HEK293T (cell line): ENCODE measurements at places on chromosomes 6 and 20.

DNA sequence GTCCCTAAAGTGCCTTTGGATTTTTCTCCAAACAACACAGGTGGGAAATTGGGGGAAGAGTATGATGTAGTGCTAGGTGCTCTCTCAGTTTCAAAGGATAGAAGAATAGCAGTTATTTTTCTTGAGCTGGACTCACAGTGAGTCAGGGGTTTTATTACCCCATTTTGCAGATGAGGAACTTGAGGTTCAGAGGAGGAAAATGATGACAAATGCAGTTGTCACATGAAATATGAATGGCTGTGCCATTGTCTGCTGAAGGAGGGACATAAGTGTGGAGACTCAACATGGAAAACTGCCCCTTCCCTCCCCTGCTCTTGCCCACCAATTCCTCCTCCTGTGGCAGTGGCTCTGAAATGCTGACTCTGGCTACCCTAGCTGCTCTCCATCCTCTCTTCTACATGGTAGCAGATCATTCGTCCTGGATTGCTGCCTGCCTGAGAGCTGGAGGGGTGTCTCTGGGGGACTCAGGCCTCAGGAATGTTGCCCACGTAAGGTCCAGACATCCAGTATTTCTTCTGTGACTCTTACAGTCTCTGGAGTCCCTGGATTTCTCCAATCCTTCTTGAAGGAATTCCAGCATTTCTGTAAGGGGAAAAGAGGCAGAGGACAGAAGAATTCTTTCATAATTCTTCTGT, 37.6 kb upstream of the EPB41L1 start:
- no peak for DNase-seq

- DNase-seq = no peak
Observed at GRCh38 chr6:82015043-82015442, 232.5 kb downstream of the IBTK start.

DNA sequence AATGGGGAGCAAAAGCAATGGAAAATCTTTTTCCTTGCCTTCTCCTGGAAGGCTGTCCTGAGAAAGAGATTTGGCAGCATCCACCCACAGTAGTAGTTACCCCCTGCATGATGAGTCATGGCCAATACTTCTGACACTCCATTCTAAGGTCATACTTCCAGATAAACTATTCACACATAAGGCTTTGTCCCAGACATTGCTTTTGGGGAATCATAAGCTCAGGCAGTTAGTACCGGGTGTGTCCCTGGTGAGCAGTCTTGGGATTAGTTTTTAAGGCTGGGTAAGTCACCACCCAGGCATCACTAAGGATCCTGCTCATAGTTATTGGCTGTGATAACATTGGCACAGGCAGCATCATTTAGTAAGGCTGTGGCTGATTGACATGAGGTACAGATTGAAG, 160.6 kb upstream of the GGTLC1 start:
- no peak for DNase-seq

- peak; percentile 0 for DNase-seq
Observed at GRCh38 chr6:40387871-40388264, 199.3 kb downstream of the LRFN2 start.

GRCh38 chr6:134477991-134478635, 160.2 kb upstream of the SGK1 start:
- no peak for DNase-seq

DNA sequence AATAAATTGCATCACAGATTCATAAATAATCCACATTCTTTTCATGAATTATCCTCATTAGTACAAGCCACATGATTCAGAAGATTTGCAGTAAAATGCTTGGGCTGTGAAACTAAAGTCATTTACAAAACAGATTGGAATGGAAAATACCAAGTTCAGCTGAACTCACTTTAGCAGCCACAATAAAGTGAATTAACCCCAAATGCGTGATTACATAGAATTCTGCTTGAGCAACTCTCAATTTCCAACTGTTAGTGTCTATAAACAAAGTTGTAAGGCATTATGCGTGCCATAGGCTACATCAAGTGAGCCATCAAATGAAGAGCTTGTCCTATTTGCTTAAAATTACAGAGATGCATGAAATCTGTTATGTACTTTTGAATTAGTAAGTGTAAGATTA, 60.4 kb upstream of the GFRAL start:
- no peak for DNase-seq

DNA sequence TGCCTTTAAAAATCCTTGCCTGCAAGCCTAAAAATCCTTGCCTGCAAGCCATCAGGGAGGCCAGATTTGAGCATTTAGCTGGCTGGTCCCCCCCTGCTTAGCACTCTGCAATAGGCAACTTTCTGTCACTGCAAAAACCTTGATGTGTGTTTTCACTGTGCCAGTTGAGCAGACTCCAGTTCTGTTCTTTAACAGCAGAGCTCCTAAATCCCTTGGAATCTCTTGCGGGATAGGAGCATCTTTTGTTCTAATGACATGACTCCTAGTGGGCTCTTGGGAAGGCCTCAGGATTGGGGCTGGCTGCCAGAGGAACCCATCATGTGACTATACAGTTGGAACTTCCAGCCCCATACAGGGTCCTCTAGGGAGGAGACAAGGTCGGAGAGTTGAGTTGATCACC, 50.4 kb downstream of the FAM184A start:
- no peak for DNase-seq

DNA sequence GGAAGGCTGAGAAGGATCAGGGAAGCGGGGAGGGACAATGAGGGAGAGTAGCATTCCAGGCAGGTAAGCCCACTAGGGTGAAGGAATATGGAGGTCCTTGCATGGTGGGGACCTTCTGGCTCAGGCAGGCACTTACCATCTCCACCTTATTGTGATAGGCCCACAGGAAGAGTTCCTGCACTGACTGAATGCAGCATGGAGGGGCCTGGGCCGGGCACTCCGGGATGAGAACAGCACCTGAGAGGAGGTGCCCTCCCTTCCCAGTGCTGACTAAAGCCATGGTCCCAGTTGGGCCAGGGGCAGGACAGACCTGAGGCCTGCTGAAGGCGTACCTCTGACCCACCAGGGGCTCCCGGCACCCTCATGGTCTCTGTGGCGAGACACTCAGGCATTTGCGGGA, 392.7 kb downstream of the CDC5L start:
- no peak for DNase-seq

DNA sequence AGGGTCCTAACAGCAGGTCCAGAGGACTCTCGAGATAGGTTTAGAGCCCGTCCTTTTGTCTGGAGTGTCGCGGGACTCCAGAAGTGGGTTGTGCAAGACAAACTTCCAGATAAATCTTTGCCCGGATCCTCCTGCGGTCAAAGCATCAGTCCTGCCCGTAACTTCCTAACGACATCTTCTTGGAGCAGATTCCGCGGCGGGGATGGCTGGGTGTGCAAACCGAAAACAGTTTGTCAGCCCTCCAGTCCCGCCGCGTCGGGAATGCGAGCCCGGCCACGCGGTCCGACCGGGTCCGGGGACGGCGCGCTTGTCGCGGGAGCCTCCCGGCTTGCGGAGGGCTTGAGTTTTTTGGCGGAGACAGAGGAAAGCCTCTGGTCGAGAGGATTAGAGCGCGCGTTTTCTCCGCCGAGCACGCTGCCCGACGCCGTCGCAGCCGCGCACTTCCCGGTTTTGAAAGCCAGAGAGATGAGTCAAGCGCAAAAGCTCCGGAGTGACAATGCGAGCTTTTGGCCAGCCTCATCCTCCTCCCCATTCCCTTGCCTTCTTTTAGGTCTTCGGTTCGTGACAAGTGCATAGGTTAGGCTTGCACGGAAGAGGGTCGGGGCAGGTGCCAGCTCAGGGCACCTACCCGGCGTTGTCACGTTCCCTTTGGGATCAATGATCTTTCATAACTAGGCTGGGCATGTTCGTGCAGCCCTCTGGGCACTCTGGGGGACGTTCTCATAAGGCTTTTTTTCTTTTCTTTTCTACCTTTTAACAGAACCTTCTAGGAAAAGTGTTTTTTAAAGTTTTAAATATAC, 91.3 kb upstream of the PRDM1 start:
- DNase-seq = peak; percentile 38

- DNase-seq = no peak
Observed at GRCh38 chr20:38063911-38064530, 30.5 kb downstream of the RPRD1B start.

DNA sequence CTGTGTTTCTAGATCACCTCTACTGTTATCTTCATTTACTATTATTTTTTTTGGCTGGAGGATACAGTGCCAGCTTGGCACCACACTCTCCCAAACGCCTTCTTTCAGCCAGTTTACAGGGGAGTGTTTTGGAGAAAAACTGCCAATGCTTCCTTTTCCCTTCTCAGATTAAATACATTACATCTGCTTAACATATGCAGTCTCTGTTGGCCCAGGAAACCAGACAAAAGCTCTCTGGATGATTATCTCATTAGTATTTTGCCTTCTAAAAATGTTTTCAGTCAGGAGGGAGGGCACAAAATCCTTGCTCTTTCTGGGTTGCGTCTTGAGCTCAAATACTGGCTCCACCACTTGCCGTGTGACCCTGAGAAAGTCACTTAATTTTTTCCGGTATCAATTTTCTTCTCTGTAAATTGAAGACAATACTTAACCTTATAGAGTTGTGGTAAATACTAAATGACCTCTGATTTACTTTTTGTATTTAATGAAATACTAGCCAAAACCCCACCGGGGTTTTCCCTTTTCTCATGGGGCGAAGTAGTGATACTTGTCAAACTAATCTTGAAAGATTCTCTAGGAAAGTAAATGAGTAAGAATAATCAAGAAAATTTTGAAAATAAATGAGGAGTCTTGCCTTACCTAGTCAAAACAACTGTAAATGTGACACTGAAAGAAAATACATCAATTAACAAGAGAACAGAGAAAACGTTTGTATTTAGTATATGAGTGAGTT, 146.2 kb downstream of the MMS22L start:
- no peak for DNase-seq

DNA sequence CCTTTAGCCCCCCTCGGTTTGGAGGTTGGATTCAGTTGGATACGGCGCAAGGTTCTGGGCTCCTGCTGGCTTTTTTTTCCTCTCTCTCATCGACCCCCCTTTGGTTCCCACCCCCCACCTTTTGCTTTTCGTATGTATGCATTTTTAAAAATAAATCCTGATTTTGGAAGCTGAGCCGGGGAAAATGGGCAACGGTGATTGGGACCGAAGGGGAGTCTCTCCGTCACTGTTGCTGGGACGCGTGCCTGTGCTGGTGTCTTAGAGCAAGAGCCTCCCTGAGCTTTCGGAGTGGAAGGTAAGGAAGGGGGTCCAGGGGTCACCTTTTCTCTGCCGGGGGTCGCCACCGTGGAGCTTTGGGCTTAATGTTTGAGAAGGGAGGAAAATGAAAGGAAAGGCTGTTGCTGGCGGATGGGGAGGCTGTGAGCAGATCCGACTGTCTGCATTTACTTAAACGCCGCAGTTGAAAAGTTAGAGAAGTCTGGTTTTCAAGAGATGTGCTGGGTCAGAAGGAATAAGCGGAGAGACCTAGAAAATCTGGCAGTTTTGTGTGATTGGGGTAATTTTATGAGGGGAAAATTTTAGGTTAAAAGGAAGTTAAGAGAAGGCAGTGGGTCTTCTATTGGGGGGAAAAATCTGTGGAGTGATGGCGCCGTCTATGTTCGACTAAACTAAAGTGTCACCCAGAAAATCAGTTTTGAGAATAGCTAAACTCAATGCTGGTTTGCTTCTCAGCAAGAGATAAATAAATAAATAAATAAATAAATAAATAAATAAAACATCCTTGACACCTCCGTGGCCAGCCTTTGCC, 828 bp downstream of the ADGRB3 start:
- peak; percentile 30 for DNase-seq

DNA sequence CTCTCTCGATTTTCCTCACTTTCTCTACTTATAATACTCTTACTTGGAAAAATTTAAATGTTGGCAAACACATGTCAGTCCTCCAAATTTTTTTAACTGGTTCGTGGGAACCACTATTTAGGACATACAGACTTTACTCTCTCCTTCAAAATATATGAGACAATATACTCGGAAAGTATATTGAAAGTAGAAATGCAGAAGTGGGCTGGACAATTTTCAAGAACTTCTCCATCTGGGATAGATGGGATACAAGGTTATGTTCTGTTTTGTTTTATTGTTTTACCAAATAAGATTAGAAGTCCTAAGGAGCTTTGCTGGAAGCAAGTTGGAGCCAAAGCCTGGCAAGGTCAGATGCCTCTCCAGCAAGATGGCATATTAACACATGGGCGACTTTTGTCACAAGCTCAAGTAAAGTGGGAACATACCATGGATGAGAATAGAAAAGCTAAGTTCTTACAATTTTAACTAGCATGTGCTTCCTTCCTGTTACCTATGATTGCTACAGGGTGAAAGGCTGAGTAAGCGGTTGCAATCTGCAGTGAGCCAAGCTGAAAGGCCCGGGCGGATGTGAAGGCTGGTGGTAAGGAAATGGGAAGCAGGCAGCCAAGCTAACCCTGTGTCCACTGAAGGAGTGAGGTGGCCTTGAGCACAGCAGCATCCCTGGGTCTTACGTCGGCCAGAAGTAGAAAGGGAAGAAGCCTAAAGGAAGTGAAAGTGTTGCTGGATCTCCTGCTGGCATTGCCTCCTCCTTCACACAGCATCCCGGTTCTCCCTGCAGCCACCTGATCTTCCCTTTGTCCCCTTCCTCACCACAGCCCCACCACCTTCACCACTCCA, 7.1 kb downstream of the MAP3K5 start:
- DNase-seq = no peak

- DNase-seq = no peak
Observed at GRCh38 chr6:148831064-148831463, 84.2 kb downstream of the UST start.

GRCh38 chr6:109373762-109374161, 8.5 kb downstream of the CD164 start:
- DNase-seq = no peak

GRCh38 chr6:3162067-3162497, 4.7 kb upstream of the TUBB2A start:
- DNase-seq = no peak

- DNase-seq = no peak
Observed at GRCh38 chr6:155185544-155185943, 78.3 kb upstream of the CLDN20 start.

DNA sequence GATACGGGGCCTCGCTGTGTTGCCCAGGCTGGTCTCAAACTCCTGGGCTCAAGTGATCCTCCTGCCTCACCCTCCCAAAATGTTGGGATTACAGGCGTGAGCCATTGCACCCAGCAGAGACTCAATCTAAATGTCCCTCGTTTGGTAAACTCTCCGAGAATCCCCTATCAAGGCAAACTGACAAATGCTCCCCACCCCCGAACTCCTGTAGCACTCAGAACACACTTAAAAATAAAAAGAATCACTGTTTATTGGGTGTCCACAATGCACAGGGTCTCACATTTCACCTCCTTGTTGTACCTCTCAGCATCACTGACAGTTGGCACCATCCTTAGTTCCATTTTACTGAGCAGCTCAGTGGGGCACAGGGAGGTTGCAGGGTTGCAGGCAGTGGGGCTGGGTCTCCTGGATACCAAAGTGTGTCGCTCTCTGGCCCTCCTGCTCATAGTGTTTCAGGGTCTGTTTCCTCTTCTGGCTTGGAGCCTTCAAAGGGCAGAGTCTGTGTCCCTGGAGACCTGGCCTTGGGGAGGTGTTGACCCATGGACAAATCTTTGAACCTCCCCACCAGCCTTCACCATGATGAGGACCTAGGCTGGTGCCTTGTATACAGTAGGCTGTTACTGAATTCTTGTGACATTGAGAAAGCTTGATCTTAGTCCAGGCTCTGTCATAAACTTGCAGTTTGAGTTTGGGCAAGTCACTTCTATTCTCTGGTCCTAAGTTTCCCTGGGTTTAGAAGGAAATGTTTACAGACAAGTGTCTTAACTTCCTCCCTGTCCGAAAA, 8.5 kb upstream of the SRC start:
- no peak for DNase-seq

- peak; percentile 10 for DNase-seq
Observed at GRCh38 chr6:96015518-96016333, at the start of gene FUT9. Gene FUT9 (plus strand): TSS chr6:96015974. CDS start chr6:96203156, 187,182 bp downstream.
